ENCODE measurements at places on chromosomes 13 and 19. TPM values are rescaled to one million over a fixed set of nuclear protein-coding genes. Genes with fewer than 3 reads are reported as not detected.

- H3K4me1 ChIP-seq, result peaks cover 9% of the 10 kb centered on the region
- DNase-seq, result no peak
- H3K27me3 ChIP-seq, result no peaks in the 10 kb centered on the region
- peak overlapping the region; percentile 93 for H3K27ac ChIP-seq
Observed at GRCh38 chr13:44142941-44143665, 230.5 kb upstream of the SERP2 start.

GRCh38 chr19:6861683-6862286 lies 25.6 kb upstream of the ADGRE1 start:
- no peaks in the 10 kb centered on the region for H3K4me1 ChIP-seq
- H3K36me3 ChIP-seq, result no peaks in the 10 kb centered on the region
- DNase-seq, result no peak
- no peak overlapping the region for H3K4me3 ChIP-seq
- no peaks in the 10 kb centered on the region for H3K27me3 ChIP-seq

- no peaks in the 10 kb centered on the region for H3K36me3 ChIP-seq
- no peak for DNase-seq
- no peak overlapping the region for H3K4me3 ChIP-seq
- H3K27ac ChIP-seq, result no peak overlapping the region
Observed at GRCh38 chr19:1521636-1522035, 2.2 kb upstream of the PLK5 start.

- no peak overlapping the region for H3K27ac ChIP-seq
- H3K36me3 ChIP-seq, result no peaks in the 10 kb centered on the region
- no peak overlapping the region for H3K4me3 ChIP-seq
Observed at GRCh38 chr13:89752394-89752793, 1595.1 kb upstream of the MIR17HG start.

DNA sequence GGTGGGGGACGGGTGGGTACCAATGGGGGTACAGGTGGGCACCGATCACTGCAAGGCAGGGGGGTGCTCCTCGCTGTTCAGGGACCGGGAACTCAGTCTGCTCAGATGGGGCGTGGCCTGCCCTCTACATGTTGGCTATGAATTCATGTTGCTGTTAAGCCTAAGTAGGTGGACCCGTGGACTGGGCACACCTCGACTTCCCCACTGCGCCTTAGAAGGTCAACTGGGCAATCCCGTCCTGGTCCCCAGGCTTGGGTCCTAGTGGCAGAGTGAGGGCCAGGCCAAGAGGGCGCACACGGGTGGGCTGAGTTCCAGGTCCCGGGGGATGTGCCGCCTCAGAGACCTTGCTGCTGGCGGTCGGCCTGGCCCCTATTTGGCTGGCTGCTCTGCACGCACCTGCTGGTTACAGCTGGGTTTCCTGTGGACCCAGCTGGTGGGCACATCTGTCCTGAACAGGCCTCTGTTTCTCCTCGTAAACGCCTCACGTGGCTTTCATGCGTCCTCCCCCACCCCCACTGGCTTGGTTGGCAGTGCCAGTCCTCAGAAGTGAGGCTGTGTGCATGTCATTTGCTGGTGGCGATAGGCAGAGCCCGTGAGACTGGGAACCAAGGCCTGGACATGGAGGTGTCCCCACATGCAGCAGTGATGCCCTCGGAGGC lies 13.5 kb upstream of the ZNF554 start:
- no peak for DNase-seq
- H3K4me1 ChIP-seq, result no peaks in the 10 kb centered on the region
- no peaks in the 10 kb centered on the region for H3K36me3 ChIP-seq

GRCh38 chr13:38409771-38410170 lies 60.1 kb downstream of the UFM1 start:
- no peaks in the 10 kb centered on the region for H3K36me3 ChIP-seq
- H3K27me3 ChIP-seq, result no peaks in the 10 kb centered on the region
- H3K4me3 ChIP-seq, result no peak overlapping the region
- no peaks in the 10 kb centered on the region for H3K4me1 ChIP-seq
- no peak for DNase-seq
- no peak overlapping the region for H3K27ac ChIP-seq

DNA sequence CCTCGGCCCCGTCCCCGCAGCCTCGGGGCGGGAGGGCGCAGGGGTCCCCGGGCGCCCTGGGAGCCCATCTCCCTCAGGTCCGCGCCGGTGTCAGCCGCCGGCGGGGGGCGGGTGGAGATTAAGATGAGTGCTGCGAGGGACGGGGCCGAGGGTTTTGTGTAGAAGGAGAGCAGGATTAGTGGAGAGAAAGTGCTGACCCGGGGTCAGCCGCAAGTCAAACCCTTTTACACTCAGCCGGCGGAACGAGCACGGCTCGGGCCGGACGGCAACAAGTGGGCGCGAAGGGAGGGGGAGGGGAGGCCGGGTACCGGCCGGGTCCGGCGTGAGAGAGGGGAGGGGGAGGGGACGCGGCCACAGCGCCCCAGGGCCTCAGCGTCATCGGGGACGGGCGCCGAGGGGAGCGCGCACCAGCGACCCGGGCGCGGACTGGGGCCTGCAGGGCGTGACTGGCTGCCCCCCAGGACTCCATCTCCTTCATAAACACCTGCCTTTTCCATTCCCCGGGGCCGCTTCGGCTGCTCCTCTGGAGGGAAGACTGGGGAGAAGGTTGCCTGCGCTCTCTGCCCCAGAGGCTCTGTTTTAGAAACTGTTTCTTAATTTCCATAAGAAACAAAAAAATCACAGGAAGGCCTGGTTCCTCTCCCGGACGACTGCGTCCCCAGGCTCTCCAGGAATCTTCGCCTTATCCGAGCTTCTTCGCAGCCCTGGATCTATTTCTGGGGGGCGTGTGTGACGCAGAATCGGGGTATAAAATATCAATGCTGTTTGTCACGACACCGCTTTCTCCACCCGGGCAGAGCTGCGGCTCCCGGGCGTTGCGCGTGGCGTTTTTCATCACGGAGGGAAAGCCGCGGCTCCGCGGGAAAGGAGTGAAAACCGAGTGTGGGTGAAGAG lies 6.5 kb downstream of the SOX1 start:
- no peaks in the 10 kb centered on the region for H3K36me3 ChIP-seq
- DNase-seq, result no peak
- no peak overlapping the region for H3K27ac ChIP-seq
- H3K4me1 ChIP-seq, result no peaks in the 10 kb centered on the region
- H3K27me3 ChIP-seq, result peaks cover 82% of the 10 kb centered on the region

DNA sequence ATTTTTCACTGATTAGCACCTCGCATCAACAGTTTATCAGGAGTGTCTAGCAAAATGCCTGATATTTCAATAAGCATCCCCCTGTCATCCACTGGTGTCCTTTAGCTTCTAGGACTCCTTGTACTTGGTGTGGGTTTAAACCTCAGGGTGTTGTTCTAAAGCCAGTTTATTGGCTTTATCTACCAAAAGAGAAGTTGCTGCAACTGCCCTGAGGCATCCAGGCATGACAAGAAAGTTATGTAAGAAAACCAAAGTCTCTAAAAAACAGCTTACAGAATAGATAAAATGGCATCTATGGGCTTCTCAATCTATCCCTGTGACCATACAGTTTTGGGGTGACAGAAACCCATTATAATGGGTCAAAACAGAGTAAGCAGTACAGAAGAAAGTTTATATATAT lies 120.3 kb upstream of the ZNF91 start:
- H3K4me3 ChIP-seq, result no peak overlapping the region
- no peaks in the 10 kb centered on the region for H3K4me1 ChIP-seq
- H3K27ac ChIP-seq, result no peak overlapping the region
- no peak for DNase-seq
- H3K36me3 ChIP-seq, result no peaks in the 10 kb centered on the region

DNA sequence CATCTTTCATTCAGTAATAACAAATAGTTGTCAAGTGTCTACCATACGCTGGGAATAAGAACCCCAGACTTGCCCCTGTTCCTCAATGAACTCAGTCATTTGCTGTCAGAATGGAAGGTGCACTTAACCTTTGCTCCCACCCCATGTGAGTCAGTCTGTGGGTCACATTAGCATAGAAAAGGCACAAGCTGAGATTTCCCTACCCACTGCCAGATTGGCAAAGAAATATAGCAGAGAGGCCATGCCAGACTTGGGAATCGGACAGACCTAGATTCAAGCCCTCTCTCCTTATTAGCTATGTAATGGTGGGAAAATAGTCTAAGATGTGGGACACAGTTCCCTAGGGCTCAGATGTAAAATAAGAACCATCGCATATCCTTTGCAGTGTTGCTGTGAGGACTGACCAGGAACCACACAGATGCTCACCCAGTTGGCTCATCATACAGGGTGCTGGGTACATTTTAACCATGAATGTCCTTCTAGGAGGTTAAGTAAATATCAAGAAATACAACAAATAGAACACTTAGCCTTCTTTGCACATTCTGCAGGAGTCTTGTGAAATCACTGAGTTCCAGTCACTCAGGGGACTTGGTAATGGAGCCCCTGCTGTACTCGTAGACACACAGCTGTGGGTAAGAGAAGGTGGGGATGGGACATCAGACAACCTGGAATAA lies 218.2 kb downstream of the FGF14 start:
- H3K4me1 ChIP-seq, result no peaks in the 10 kb centered on the region
- no peaks in the 10 kb centered on the region for H3K27me3 ChIP-seq
- no peaks in the 10 kb centered on the region for H3K36me3 ChIP-seq
- DNase-seq, result no peak

Gene SBNO2
- 38.4 TPM for total RNA-seq

GRCh38 chr19:38360839-38361631 lies 13.3 kb upstream of the PSMD8 start:
- peak overlapping the region; percentile 18 for H3K27ac ChIP-seq
- no peaks in the 10 kb centered on the region for H3K36me3 ChIP-seq
- H3K27me3 ChIP-seq, result peaks cover 25% of the 10 kb centered on the region
- H3K4me1 ChIP-seq, result peaks cover 5% of the 10 kb centered on the region
- peak overlapping the region; percentile 45 for H3K4me3 ChIP-seq

Gene CYP2S1
- total RNA-seq, result not detected

- H3K4me1 ChIP-seq, result no peaks in the 10 kb centered on the region
- no peak overlapping the region for H3K27ac ChIP-seq
- no peak for DNase-seq
- no peaks in the 10 kb centered on the region for H3K36me3 ChIP-seq
- no peak overlapping the region for H3K4me3 ChIP-seq
Observed at GRCh38 chr13:84844473-84844872, 954.7 kb downstream of the SLITRK6 start.

DNA sequence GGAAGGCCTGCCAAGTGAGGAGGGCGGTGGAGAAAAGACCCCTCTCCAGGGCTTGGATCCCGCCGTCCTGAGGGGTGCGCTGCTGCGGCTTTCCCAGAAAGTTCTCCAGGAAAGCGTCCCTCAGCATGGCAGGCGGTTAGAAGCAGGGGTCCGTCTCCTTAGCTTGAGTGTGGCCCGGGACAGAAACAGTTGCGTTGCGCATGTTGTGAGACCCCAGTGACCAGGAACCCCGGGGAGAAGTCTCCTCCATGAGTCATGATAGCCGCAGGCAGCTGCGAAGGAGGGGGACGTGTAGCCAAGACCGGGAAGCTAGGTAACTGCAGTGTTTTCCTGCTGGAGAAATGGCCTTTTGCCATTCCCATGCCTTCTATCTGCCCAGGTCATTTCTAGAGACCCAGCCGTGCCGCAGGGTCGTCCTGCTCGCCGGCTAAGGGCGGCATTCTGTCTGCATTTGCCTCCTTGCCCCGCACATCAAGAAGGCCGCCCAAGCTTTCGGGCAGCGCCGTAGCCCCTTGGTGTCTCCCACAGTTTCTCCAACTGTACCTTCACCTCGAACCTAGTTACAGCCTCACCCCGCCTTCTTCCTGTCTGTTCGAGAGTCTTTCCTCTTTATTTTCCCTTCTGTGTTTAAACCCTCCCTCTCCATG lies 64.3 kb downstream of the TM9SF2 start:
- no peak overlapping the region for H3K27ac ChIP-seq
- DNase-seq, result no peak
- H3K27me3 ChIP-seq, result no peaks in the 10 kb centered on the region
- H3K36me3 ChIP-seq, result peaks cover 34% of the 10 kb centered on the region

Gene OPA3
- 18.6 TPM for total RNA-seq

DNA sequence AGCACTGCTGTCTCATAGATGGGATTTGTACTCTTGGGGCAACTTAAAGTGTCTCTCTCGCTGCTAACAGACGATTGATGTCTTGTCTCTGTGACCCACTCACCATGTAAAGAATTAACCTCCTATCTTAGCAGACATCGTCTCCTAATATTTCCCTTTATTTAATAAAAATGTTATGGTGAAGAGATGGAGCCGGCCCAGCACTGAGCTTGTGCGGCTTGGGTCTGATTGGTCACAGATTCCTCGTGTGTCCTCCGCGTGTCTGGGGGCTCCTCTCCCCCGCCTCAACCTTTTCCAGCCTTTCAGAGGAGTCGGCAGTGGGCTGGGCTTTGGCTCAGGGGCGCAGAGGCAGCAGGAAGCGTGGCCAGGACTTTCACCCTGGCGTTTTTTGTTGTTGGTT lies 13.2 kb upstream of the CRTC1 start:
- H3K4me3 ChIP-seq, result no peak overlapping the region
- H3K27me3 ChIP-seq, result no peaks in the 10 kb centered on the region
- DNase-seq, result no peak
- no peaks in the 10 kb centered on the region for H3K36me3 ChIP-seq

DNA sequence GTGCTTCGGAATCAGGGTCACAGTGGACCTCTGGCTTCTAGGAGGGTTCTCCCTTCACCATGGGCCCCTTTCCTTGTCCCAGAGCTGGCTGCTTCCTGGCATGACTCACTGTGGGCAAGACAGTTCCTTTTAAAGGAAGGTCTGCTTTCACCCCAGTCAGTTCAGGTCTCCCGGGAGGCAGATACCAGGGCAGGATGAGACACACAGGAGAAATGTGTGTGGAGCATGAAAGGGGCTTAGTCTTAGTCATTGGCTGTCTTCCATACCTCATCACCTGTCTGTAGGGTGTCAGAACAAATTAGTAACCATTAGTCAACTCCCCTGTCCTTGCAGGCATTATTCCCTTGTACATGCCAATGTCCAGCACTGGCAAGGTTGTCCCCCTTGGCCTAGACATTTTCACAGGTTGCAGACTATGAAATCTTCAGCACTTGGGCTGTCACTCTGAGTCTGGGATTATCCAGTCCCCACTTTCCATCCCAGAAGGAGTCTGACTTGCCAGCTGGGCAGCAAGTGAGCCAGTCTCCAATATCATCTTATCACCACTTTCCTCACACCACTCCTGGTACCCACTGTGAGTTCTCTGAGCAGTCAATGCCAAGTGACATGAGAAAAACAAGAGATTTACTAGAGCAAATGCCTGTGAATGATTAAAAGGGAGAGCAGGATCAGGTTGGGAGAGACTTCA lies 76.8 kb upstream of the MEDAG start:
- H3K4me3 ChIP-seq, result no peak overlapping the region
- no peaks in the 10 kb centered on the region for H3K36me3 ChIP-seq
- H3K27ac ChIP-seq, result no peak overlapping the region
- no peaks in the 10 kb centered on the region for H3K4me1 ChIP-seq
- no peaks in the 10 kb centered on the region for H3K27me3 ChIP-seq
- DNase-seq, result no peak

DNA sequence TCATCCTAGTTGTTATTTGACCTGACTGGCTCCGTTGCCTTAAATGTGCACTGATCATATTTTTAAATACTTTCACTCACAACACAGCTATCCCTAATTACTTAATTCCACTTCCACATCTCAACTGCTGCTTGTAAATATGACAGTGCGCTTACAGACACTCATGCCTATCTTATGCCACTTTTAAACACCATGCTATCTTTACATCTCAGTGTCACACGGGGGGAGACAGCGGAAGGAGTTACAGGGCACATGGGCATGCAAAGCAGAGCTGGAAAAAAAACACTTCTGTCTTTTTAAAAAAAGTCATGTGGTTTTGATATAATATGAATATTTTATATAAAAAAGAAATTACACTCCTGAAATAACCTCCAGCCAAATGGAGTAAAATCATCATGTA lies 44.1 kb downstream of the SMAD9 start:
- no peak overlapping the region for H3K4me3 ChIP-seq
- peaks cover 2% of the 10 kb centered on the region for H3K4me1 ChIP-seq
- DNase-seq, result no peak
- no peak overlapping the region for H3K27ac ChIP-seq

- H3K36me3 ChIP-seq, result no peaks in the 10 kb centered on the region
- no peaks in the 10 kb centered on the region for H3K4me1 ChIP-seq
- no peak for DNase-seq
- no peak overlapping the region for H3K27ac ChIP-seq
Observed at GRCh38 chr13:76939215-76939614, 9.1 kb upstream of the ACOD1 start.
